Endothelial cell of umbilical vein (primary cell): ENCODE measurements at places on chromosomes 12 and 14. TPM values are rescaled to one million over a fixed set of nuclear protein-coding genes. Genes with fewer than 3 reads are reported as not detected.

The CCDC184 gene
- 0.18 TPM in 1 of 2 replicates, not detected in the other for total RNA-seq

The RPL36AL gene
- total RNA-seq: 251 and 260 TPM in 2 replicates

The AVPR1A gene
- total RNA-seq: not detected in 2 replicates

GRCh38 chr12:53729644-53730043 is 2.4 kb upstream of the CALCOCO1 start:
- no peak overlapping the region for H3K4me3 ChIP-seq
- H3K27ac ChIP-seq: no peak overlapping the region
- H3K4me1 ChIP-seq: peaks cover 14% of the 10 kb centered on the region
- DNase-seq: no peak
- peaks cover 7% of the 10 kb centered on the region for H3K27me3 ChIP-seq

DNA sequence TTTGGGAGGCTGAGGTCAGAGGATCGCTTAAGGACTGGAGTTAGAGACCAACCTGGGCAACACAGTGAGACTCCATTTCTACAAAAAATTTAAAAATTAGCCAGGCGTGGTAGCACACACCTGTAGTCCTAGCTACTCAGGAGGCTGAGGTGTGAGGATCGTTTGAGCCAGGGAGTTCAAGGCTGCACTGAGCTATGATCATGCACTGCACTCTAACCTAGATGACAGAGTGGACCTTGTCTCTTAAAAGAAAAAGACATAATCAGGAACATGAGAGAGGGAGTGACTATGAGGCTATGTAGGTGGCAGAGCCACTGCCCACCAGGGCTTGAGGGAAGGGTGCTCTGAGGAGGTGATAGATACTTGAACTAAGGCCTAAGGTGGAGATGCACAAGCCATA is 49.2 kb upstream of the PLXNC1 start:
- no peak for DNase-seq
- H3K36me3 ChIP-seq: no peaks in the 10 kb centered on the region
- peaks cover 3% of the 10 kb centered on the region for H3K27me3 ChIP-seq
- H3K4me3 ChIP-seq: no peak overlapping the region
- H3K27ac ChIP-seq: no peak overlapping the region
- H3K4me1 ChIP-seq: peaks cover 22% of the 10 kb centered on the region
